Heart right ventricle (tissue), 16 donors: ENCODE measurements at places on chromosomes 2 and 18. TPM values are rescaled to one million over a fixed set of nuclear protein-coding genes. Genes with fewer than 3 reads are reported as not detected.

GRCh38 chr18:3923750-3924149 lies 473.8 kb downstream of the TGIF1 start:
- no peak overlapping the region for H3K4me3 ChIP-seq
- H3K36me3 ChIP-seq, result no peaks in the 10 kb centered on the region
- peaks cover 10% of the 10 kb centered on the region for H3K4me1 ChIP-seq
- no peak overlapping the region for H3K27ac ChIP-seq
- no peak for DNase-seq

The LYPD6 gene
- 0.15 TPM for polyA plus RNA-seq

The MYOM1 gene
- 94.4 TPM for polyA plus RNA-seq

The CRYGD gene
- not detected for polyA plus RNA-seq

The KCNS3 gene
- 2.1 TPM for polyA plus RNA-seq

DNA sequence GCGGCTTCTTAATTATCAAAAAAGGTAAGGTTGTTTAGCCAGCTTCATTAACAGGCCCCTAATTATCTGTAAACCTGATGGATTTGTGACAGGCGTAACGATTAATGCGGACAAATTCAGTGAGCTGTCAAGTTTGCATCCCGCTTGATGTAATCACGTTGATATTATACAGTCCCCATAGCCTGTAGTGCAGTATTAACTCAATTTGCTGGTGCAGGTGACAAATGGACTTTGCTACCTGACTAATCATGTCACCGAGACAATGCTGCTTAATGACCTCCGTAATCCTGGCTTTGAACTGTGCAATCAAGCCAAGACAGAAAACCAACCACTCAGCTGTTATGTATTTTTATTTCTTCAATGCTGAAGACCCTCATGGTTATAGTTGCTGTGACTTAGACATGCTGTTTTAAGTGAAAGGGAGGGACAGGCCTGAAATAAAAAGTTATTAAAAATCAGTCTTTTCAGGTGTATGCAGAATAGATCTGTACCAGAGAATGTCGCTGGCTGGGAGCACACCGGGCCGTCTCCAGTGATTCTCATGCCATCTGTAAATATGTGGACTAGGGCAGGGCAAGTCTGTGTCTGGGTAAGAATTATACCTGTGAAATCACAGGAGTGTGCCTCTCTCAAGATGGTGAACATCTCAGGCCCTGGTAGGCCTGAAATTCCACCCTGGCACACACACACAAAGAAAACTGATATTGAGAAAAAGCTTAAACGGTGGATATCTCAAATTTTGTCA lies 4.3 kb downstream of the TSHZ1 start:
- no peak for DNase-seq
- H3K36me3 ChIP-seq, result no peaks in the 10 kb centered on the region
- no peak overlapping the region for H3K4me3 ChIP-seq

The ANKRD30BL gene
- polyA plus RNA-seq, result not detected

The SNTG2 gene
- polyA plus RNA-seq, result 1.0 TPM

GRCh38 chr18:79942211-79942610 lies 9.2 kb downstream of the SLC66A2 start:
- H3K27ac ChIP-seq, result no peak overlapping the region
- H3K4me1 ChIP-seq, result peaks cover 12% of the 10 kb centered on the region
- no peak overlapping the region for H3K4me3 ChIP-seq
- H3K36me3 ChIP-seq, result no peaks in the 10 kb centered on the region

DNA sequence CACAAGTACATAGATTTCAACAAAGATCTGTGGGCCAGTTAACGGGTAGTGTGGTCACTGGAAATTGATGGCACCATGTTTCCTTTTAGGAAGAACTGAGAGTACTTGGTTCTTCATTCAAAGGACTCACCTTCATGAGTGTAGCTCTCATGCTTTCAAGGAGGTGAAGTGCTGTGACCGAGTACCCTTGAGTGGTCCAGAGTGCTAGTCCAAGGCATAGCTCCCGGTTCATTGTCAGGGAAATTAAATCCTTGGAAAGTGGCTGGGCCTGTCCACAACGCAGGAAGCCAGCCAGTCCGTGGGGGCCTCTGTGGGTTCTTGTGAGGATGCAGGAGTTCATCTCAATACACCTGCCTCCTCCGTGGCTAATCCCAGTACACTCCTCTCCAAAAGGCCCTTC lies 295.1 kb downstream of the GALR1 start:
- H3K4me1 ChIP-seq, result no peaks in the 10 kb centered on the region
- no peaks in the 10 kb centered on the region for H3K36me3 ChIP-seq
- DNase-seq, result no peak
